ENCODE measurements at places on chromosomes 11 and 22.

- DNase-seq, result no peak
Observed at GRCh38 chr11:16743478-16743877, 5.0 kb downstream of the C11orf58 start.

GRCh38 chr22:39087881-39088684 lies 9.0 kb upstream of the APOBEC3H start:
- peak; percentile 57 for DNase-seq

DNA sequence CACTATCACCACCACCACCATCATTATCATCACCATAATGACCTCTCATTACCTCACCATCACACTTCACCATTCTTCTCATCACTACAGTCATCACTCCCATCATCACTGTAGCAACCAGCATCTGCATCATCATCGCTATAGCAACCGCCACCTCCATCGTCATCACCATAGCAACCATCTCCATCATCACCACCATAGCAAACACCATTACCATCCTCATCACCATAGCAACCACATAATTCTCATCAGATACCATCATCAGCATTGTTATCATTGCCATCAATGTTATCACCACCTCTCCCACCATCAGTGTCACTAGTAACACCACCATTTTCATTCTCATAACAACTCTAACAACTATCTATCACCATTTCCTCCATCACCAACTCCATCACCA lies 23.1 kb upstream of the CD82 start:
- no peak for DNase-seq

- peak; percentile 63 for DNase-seq
Observed at GRCh38 chr11:85182441-85183387, 444.4 kb downstream of the DLG2 start.

GRCh38 chr11:60130496-60130895 lies 42.0 kb downstream of the MS4A2 start:
- peak; percentile 88 for DNase-seq

DNA sequence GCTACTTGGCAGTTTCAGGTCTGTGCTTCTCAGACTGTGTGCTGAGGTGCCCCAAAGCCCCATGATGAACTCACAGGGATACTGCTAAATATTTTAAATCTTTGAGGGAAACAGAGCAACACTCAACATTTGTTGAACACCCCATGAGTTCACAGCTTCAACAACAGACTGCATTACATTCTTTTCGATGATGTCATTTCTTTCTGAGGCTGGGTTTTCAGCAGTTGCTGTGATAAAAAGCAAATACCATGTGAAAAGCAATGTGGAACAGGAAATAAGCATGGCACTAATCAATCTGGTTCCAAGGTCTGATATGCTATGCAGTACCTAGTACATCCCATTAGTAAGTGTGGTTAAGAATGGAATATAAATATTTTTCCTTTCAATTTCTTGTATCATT lies 82.7 kb downstream of the RPL27A start:
- DNase-seq, result no peak

GRCh38 chr11:68924073-68924925 lies 20.6 kb downstream of the IGHMBP2 start:
- DNase-seq, result no peak

- DNase-seq, result no peak
Observed at GRCh38 chr11:37450613-37451012, 852.6 kb upstream of the RAG2 start.

- DNase-seq, result no peak
Observed at GRCh38 chr11:45671246-45672171, 6.1 kb upstream of the CHST1 start.

DNA sequence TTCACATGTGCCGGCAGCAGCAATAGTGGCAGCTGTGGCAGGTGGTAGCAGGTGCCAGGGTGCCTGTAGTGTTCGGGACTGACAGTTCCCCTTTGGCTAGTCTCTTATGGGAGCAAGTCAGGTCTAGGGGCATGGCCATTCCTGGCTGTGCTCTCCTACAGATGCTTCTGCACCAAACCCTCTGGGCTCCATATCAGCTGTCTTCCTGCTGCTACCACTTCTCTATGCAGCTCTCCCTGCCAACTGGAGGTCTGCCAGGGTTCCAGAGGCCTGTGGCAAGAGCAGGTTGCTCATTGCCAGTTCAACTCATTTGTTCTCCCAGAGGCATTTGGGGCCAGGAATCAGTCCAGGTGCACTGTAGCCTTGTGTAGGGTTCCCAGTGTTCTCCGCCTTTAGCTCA lies 473.7 kb downstream of the JRKL start:
- DNase-seq, result no peak

- no peak for DNase-seq
Observed at GRCh38 chr11:24421766-24422165, 75.1 kb upstream of the LUZP2 start.

DNA sequence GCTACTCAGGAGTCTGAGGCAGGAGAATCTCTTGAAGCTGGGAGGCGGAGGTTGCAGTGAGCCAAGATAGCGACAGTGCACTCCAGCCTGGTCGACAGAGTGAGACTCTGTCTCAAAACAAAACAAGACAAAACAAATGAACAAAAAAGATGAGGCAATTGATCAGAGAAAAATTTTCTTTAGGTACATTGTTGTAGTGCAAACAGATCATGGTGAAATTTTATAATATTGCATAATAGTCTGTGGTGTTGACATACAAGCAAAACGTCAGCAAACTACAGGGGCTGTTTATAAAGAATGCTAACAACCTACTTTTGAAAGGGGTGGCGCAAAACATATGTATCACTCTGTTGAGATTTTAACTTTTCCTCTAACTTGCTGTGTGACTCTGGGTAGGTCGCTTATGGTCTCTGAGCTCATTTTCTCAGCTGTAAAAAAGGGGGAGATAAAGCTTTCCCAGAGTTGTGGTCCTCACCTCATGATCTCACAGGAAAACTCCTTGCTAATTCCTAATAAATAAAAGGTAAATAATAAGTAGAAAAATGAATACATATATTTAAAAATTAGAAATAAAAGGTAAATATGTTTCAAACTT lies 64.8 kb upstream of the NUP160 start:
- DNase-seq, result no peak

DNA sequence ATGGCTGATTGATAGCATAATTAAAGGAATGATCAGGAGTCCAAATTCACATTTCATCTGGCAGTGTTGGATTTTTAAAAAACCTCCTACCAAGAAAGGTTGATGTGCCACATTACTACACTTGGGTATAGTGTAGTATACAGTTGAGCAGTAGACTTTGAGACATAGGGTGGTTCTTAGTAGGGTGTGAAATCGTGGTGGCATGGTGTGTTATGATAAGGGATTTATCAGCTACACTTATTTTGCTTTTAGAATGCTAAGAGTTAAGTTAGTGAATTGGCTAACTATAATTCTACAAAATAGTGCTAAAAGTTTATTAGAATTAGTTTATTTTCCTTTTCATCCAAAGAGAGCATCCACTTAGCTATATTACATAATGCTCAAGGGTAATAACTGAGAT lies 13.1 kb downstream of the TBCEL start:
- no peak for DNase-seq

GRCh38 chr22:19756288-19757128 lies 4.1 kb upstream of the TBX1 start:
- peak; percentile 46 for DNase-seq

DNA sequence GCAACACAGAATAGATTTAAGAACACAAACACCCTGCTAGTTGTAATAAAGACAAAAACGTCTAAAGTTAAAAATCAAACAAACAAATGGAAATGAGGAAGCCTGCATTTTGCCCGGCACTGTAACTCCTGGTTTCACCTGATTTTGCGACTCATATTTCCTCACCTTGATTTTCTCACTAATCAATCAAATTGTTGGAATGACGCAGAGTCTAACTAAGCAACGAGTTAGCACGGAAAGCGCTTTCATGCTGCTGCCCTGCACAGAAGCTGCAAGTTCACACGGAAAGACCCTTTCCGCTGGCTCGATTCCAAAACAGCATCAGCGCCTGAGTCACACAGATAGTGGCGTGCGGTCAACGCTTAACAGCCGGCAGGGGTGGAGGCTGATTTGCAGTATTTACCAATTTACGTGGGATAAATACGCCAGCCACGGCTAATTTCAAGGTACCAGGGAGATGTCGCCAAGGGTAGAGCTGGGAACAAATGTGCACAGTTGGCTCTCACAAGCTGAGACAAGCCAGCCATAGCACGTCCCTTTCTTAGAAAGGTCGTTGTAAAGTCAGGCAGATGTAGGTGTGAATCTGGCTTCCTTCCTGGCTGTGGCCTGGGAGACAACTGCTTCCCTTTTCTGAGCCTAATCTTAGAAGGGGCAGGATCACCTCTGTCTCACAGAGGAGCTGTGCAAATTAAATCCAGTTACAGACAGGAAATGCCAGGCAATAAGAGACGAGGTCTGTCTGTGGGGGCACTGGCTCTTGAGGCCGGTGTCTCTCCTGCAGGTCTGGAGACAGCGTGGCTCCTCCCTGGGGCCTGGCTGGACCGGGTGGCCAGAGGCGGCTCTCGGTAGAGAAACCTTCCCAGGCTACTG lies 76.9 kb upstream of the TTLL12 start:
- peak; percentile 89 for DNase-seq

DNA sequence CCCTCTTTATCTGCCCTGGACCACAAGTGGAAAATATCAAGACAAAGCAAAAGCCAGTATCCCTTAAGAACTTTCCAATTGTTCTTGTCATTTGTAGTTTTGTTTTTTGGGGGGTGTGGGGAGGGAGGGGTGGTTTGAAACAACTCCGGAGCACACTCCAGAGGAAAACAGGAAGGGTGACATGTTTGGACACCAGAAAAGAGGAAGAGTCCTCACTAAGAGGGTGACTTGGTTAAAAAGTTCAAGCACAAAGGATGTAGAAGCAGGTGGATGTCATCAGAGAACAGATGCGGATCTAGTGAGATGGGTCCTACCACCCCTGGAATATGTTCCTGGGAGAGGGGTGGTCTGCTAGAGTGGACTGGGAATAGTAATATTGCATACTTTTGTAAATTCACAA lies 25.8 kb downstream of the ADAMTS8 start:
- no peak for DNase-seq

DNA sequence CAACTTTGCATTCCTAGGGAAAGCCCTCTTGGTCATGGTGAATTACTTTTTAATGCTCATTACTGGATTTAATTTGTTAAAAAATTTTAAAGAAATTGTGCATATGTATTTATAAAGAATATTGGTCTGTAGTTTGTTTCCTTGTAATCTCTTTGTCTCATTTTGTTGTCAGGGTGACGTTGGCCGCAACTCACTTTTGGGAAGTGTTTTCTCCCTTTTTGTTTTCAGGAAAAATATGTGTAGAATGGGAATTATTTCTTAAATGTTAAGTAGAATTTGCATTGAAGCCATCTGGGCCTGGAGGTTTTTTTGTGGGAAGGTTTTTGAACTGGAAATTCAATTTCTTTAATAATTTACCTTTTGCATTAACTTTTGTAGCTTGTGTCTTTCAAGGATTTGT lies 149.1 kb downstream of the UVRAG start:
- DNase-seq, result no peak

- no peak for DNase-seq
Observed at GRCh38 chr11:13043912-13044628, 35.0 kb downstream of the RASSF10 start.

DNA sequence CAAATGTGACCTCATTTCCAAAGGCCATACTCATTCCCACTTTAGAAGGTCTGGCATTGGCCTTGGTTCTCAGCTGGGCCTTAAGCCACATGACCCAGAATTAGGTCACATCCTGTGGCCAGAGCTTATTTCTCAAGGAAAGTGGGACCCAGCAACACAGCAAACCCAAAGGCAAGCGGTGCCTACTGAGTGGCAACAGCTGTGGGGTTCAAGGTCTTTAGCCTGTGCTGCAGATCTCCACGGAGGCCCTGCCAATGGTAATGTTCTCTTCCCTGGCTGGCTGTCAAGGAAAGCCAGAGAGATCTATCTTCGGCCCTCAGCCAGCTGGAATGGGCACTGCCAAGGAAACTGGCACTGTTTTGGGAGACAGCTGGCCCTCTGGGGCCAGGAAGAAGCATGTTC lies 41.5 kb upstream of the TP53I11 start:
- no peak for DNase-seq

DNA sequence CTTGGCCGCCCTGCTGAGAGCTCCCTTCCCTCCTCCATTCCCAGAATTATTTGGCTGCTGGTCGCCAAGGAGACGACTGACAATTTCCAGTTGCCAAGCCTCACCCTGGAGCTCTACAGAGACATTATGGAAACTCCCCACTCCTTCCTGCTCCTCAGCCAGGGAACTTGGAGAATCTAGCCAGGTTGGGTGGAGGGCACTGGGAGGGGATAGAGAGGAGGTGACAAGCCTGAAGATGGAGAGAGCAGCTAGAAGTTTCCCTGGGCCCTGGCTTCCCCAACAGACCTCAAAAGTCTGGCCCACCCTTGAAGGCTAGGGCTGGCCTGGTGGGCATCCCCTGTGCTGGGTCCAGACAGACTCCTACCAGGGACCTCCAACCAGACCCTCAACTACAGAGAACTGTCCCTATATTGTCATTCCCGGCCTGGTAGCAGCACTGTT lies 6.7 kb upstream of the VSIG10L2 start:
- DNase-seq, result no peak

GRCh38 chr11:64366751-64367150 lies 7.8 kb downstream of the RPS6KA4 start:
- DNase-seq, result no peak

DNA sequence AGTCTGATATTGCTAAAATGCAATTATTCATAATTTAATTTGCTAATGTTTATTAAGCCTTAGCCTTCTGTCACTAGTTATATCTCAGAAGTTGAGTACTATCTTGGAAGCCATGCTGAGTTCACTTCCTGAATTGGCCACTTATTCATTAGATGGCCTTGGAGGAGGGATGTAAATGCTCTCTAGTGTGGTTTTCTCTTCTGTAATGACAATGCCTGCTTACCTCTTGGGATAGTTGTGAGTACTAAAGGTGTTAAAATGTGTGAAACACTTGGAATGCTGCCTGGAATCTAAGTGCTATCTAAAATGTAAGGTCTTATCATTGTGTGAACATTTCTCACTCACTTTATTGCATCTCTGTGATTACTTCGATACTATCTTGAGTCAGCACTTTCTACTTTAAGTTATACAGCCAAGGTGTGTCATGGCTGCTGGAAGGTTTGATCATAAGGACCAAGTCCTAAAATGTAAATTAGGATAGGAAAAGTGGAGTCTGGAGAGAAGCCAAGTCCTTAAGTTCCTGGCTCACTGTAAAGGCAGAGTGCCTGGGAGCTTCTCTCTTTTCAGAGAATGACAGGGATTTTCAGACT lies 12.4 kb downstream of the GLYATL2 start:
- no peak for DNase-seq

DNA sequence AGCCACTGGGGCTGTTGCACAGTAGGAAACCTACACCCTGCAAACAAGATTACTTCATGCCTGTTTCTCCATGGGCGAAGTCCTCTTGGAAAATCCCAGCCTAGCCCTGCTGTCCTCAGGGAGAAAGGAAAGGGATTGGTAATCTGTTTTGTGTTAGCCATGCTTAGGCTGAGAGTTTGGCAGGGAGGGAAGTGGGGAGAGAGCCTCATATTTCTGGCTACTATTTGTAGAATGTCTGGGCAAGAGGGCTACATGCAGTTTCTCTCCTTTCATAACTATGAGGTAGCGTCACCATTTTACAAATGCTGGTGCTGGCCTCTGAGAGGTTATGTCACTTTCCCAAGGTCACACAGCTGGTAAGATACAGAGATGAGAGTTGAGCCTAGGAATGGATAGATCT lies 737 bp upstream of the MFRP start:
- DNase-seq, result peak; percentile 24

Measured in eye (tissue), 1 donor.